ENCODE measurements at places on chromosomes 13 and 19.

GRCh38 chr13:85608255-85608829 is 190.9 kb downstream of the SLITRK6 start:
- DNase-seq, result no peak

DNA sequence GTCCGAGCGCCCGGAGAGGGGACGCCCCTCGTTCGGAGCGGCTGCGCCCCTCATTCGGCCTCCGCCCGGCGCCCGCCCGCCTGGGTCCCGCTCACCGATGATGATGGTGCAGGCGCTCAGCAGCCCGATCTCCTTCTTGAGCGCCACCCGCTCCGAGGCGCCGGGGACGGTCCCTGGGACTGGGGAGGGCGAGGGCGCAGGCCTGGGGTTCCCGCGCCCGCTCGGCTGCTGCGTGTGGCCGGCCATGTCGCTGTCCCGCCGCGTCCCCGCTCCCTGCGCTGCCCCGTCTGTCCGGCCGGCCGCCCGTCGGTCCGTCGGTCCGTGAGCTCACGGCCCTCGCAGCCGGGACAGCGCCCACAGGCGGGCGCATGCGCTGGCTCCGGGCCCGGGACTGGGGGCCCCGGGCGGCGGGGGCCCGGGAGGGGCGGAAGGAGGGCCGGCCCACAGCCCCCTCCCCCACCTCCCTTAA is at the start of gene SLC7A10:
SLC7A10 (minus strand) TSS at position 393 of the 469 bp plus-strand sequence; CDS start at position 246, 147 bp downstream.
- DNase-seq, result no peak

GRCh38 chr13:93549326-93550005 is 322.9 kb downstream of the GPC6 start:
- DNase-seq, result no peak

DNA sequence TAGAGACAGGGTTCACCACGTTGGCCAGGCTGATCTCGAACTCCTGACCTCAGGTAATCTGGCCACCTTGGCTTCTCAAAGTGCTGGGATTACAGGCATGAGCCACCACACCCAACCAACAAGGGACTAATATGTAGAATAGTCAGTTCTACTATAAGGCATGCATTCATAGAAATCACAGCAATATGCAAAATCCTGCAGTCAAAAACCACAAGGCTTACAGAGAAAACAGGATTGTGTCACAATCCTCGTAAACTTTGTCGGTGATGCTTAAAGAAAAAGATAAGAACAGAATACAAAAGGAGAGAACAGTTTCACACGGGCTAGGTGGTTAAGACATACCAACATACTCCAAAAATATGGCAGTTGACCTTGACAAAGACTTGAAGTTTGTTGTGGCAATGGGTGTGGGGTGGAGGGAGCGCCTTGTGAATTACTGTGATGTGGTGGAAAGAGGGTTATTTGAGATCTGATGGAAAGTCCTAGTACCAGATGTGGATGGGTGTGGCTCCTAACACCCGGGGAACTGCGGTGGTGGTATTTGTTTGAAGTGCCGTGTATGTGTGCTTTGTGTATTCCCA is 12.4 kb downstream of the NOSIP start:
- no peak for DNase-seq

DNA sequence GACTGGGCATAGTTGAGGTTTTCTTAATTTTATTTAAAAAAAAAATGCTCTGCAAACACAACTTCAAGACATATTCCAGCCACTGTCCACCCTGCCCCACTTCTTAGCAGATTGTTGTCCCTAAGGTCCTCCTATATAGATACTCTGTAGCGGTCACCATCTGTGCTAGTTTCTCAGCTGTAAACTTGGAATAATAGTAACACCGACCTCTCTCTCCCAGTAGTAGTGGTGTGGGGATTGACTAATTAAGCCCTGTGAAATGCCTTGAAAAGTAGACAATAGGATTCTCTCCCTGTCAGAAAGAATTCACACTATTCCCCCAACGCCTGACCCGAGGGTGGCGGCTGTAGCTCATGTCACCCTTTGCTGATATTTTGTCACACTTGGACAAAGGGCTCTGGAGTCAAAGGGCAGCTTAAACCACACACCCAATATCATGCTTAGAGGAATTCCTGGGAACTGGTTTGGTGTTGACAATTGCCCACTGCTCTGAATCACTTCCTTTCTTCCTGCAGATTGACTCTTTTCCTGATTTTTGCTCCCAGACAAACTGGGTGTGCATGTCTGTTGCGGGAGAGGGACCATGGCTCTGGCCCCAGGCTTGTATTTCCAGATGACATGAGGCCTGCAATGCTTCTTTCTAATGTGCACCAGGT is 9.2 kb upstream of the SERP2 start:
- DNase-seq, result no peak

DNA sequence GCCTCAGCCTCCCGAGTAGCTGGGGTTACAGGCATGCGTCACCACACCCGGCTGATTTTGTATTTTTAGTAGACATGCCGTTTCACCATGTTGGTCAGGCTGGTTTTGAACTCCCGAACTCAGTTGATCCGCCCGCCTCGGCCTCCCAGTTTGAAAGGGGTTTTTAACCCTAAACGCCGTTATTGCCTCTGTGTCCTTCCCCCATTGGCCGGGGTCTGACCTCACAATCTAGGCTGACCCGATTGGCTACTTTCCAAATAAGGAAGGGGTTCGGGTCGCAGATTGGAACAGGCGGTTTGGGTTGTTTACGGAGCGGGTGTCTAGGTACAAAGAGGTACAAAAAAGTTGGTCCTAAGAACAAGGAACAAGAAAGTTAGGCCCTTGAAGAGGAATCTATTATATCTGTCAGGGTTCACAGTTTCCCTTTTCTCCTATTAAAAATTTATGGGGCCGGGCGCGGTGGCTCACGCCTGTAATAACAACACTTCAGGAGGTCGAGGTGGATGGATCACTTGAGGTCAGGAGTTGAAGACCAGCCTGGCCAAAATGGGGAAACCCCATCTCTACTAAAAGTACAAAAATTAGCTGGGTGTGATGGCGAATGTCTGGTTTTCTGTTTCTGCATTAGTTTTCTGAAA is 1.0 kb downstream of the ZNF253 start:
- no peak for DNase-seq

Measured in stimulated activated CD8-positive, alpha-beta memory T cell treated with anti-CD3 and anti-CD28 coated beads, Interleukin-2, amount 100 ng/mL, for 1 hour (primary cell).